ENCODE measurements at places on chromosomes 5 and 9.

DNA sequence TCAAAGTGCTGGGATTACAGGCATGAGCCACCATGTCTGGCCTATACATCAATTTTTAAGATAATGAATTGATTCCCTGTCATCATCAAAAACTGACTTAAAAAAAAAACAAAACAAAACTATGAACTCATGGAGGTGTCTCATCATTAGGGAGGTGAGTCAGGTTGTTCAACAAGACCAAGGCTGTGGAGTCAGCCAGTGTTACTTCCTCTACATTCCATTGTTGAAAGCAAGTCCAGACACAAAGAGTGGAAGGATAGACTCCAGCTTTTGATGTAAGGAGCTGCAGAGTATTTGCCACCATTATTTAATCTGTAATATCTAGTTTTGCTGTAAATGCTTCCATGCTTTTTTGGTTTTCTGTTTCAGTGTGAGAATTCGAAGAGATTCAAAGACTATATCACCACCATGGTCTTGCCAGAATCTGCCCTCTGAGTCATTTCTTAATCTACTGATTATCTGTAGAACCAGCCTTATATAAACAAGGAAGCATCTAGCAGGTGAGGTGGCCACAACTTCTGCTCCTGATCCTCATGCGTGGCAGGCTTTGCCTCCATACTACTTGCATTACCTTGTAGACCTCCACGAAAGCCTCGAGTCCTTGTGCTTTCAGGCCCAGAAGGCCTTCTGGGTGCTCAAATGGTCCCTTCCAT, 156.1 kb downstream of the FGF1 start:
- DNase-seq, result no peak

GRCh38 chr5:119311688-119312087, 44.1 kb upstream of the TNFAIP8 start:
- DNase-seq, result no peak

- no peak for DNase-seq
Observed at GRCh38 chr9:133050781-133051180, 11.0 kb upstream of the CEL start.

DNA sequence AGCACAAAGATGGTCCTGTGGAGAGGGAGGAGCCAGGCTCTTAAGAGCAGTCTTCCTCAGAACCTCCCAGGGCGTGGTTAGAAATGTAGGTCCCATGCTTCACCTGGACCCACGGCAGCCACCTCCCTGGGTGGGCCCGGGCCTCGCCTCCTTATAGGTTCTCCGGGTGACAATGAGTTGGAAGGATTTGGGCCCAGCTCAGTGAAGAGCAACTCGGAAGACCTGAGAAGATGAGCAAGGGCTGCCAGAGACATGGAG, 26.3 kb upstream of the NDST1 start:
- DNase-seq, result no peak

GRCh38 chr5:157547941-157548512, 27.5 kb downstream of the ADAM19 start:
- DNase-seq, result no peak

GRCh38 chr5:51889703-51890102, 506.5 kb downstream of the ISL1 start:
- no peak for DNase-seq

GRCh38 chr5:78758169-78758839, 109.7 kb upstream of the LHFPL2 start:
- no peak for DNase-seq
